Stimulated activated CD8-positive, alpha-beta memory T cell treated with anti-CD3 and anti-CD28 coated beads, Interleukin-7, amount 100 ng/mL, for 1 hour (primary cell): ENCODE measurements at places on chromosomes 12 and 14.
A peak's percentile ranks its signal among the peaks of the same experiment; 100 is the strongest.

- DNase-seq = no peak
Measured at GRCh38 chr14:66046035-66046434, 440.1 kb upstream of the CCDC196 start.

DNA sequence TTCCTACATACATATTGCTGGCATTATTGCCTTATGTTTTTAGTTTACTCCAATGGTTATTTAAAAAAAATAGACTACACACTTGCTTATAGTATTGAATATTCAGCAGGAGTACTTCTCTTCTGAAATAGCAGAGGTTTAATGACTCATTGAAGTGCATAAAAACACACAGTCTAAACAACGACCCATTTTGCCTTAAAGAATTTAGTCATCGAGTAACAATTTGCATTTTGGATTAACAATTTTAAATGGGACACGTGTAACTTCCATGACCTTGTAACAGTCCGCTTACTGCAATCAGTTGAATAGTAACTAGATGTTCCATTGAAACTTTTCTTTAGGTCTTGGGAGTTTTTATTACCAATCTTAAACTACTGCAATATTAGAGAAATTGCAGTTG lies 9.0 kb downstream of the TRHDE start:
- DNase-seq = no peak

DNA sequence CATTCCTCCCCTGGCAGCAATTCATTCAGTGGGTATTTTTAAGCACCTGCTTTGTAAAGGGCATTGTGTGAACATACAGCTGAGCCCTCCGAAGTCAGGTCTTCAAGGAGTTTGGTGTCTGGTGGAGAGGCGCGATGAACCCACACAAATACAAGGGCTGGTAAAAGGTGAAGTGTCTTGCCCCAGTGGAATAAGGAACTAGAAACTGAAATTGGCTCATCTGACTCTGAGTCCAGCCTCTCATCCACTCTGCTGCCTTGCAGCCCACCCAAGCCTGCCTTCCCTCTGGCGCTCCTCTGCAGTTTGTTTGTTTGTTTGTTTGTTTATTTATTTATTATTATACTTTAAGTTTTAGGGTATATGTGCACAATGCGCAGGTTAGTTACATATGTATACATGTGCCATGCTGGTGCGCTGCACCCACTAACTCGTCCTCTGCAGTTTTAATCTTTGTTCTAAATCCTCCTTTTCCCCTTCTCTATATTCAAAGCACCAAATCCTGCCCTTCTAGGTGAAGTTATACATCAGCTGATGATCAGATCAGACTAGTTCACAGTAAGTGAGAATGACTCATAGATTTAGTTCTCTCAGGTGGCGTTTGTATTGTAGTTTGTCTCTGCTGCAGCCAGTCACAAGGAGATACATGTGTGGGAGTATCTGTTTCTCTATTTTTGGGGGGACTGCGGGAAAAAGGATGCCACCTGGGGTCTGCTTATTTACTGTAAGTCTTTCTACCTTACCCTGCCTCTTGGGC lies 394.5 kb downstream of the APAF1 start:
- no peak for DNase-seq

DNA sequence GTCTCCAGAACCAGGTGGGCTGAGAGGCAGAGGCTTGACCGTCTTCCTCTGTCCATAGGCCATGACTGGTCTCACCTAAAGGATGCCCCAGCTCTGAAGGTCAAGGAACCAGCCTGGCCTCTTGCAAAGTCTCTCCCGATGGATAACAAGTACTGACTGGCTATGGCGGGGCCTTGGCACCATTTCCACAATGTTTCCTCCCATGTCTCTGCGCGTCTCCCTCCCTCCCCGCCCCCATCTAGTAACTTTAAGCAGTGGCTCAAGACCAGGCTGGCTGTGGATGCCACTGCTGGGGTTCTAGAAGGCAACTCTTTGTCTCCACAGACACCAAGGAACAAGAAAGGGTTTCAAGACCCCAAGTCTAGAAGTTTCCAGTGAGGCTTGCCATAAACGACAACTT lies 275.5 kb downstream of the DPF3 start:
- DNase-seq = no peak

DNA sequence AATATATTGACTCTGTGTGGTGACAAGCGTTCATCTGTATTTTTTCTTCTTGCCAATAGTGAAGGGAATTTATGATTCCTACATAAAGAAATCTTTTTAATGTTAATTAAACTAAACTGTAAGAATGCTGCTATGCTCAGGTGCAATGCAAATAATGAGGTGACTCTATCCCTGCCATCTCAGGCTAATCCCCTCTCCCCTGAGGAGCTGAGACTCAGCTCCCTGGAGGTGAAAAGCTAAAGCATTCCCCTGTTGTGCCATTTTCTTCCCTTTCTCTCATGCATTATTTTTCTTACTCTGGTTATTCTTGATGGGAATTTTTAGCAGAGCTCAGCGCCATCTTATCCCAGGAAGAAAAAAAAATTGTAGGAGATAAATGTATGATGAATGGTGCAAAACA lies 113.9 kb upstream of the FGD4 start:
- DNase-seq = no peak

DNA sequence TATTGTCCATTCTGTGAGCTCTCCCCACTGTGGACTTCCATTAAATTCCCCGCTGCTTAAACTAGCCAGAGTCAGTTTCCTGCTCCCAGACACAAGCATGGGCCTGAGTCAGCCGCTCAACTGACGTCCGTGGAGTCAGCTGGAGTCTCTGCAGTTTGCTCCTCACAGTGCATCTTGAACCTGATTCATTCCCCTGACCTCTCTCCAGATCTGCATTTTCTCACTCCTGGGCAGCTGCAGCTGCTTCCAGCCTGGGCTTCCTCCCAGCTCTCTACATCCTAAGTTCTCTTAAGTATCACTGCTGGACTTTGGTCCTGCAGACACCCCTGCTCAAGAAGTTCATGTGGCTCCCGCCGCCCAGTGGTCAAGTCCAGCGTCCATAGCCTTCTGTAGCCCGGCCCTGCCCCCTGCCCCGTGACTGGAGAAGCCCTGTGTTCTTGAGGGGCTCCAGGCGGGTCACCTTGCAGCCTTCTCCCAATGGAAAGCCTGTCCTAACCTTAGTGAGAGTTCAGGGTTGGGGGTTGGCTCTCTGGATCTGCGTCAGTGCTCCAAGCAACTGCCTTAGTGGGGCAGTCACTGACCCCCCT lies 20.0 kb downstream of the NFKBIA start:
- no peak for DNase-seq

DNA sequence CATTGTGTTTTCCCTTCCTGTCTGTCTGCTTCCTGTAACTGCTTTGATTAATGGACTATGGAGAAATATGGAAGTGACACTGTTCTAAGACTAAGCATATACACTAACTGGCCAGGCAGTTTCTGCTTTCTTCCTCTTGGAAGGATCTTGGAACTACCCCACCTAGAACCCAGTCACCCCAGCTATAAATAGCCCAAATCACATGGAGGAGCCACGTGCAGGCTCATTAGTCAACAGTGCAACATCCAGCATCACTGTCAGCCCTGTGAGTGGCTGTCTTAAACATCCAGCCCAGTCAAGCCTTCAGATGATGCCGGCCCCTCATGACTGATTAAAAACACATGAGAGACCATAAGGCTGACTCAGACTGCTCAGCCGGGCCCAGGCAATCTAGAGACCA lies 39.2 kb downstream of the BCAT1 start:
- DNase-seq = no peak

DNA sequence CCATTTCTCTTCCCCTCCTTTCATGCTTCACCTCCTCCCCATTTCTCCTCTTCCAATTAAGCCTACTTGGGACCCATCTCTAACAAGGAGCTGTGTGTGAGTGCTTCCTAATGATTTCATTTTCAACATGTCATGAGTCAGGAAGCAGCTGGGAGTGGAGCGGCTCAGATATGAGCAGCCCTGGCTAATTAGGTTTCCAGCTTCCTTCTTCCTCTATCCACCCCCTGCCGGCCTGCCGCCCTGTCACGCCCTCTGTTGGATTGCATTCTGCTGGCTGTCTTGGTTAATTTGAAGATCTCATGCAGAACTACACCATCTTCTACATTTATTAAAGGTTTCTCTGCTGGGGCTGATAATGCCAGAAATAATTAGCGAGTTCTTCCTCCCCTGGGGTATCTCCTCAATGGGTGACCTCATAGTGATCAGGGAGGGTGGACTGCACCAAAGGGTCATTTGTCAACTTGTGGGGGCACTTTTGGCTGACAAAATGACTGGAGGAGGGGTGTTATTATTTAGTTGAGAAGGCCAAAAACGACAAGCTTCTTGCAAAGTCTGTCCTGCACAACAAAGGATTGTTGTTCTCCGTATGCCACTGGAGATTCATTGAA lies 300.9 kb upstream of the SRRM4 start:
- DNase-seq = no peak

- no peak for DNase-seq
Measured at GRCh38 chr12:92899386-92900001, 29.6 kb downstream of the EEA1 start.

DNA sequence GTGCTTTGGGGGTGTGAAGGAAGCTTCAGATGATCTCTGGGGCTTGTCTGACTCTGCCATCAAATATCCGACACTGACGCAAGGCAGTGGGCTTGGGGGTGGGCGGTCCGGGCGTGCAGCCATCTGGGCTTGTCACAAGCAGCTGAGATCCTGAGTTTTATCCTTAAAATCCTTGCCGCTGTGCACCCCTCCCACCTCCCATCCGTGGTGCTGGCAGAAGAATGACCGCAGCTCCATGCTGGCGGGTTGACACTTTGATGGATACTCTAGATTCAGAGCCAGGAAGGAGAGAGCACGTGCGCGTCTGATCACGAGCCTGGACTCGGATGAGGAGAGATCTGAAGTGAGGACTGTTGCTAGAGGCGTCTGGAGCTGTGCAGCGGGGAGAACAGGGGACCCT lies 3.0 kb downstream of the ZFYVE21 start:
- DNase-seq = no peak

- DNase-seq = no peak
Measured at GRCh38 chr12:82931349-82932116, 244.8 kb downstream of the TMTC2 start.

- DNase-seq = no peak
Measured at GRCh38 chr12:54383041-54383609, 1.4 kb downstream of the ZNF385A start.

- DNase-seq = no peak
Measured at GRCh38 chr12:4177262-4177661, 96.3 kb upstream of the CCND2 start.

DNA sequence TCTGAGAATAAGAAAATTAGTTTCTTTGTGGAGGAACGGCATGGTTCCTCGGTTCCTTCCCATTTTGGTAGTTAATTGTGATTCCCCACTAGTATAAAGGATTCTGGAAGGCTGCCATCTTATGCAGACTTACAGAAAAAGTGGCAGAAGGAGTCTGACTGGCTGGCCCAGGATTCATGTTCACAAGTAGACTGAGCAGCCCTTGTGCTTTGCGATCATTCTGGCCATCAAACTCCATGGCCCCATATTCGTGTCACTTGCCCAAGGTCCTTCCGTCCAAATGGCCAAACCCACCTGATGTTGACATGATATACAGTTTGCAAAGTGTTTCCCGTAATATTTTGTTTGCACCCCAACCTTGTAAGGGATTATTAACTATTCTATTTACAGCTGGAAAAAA lies 297.2 kb upstream of the AMIGO2 start:
- DNase-seq = no peak

DNA sequence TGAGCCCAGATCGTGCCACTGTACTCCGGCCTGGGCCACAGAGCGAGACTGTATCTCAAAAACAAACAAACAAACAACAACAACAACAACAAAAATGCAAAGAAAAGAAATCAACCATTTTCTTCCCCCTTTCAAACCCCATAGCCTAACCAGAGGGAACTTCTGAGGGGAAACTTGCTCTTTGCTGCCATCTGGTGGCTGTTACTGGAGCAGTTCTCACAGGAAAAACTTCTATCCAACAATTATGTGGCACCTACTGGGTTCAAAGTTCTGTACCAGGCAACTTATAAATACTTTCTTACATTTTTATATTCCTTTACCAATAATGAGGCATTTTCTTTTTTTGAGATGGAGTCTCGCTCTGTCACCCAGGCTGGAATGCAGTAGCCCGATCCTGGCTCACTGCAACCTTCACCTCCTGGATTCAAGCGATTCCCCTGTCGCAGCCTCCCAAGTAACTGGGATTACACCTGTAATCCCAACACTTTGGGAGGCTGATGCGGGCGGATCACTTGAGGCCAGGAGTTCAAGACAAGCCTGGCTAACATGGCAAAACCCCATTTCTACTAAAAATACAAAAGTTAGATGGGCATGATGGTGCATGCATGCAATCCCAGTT lies 50.9 kb upstream of the BICDL1 start:
- peak; percentile 44 for DNase-seq
